ENCODE measurements at places on chromosomes 5 and 9. TPM values are rescaled to one million over a fixed set of nuclear protein-coding genes. Genes with fewer than 3 reads are reported as not detected.

PDE8B gene
- total RNA-seq, result not detected

PHYHD1 gene
- 1.2 TPM for total RNA-seq

FRMD3 gene
- total RNA-seq, result 0.62 TPM

OR13C2 gene
- total RNA-seq, result not detected

SHOC1 gene
- total RNA-seq, result not detected

FGF10 gene
- total RNA-seq, result not detected

SCGB3A1 gene
- not detected for total RNA-seq

FXN gene
- total RNA-seq, result 27.2 TPM

- H3K27me3 ChIP-seq, result no peaks in the 10 kb centered on the region
- H3K27ac ChIP-seq, result no peak overlapping the region
- H3K4me1 ChIP-seq, result no peaks in the 10 kb centered on the region
- no peak for DNase-seq
Measured at GRCh38 chr5:124963236-124963919, 216.9 kb upstream of the ZNF608 start.

GRCh38 chr5:170597109-170597751, 93.4 kb downstream of the KCNIP1 start:
- no peak overlapping the region for H3K27ac ChIP-seq
- H3K36me3 ChIP-seq, result no peaks in the 10 kb centered on the region
- H3K4me3 ChIP-seq, result no peak overlapping the region
- peaks cover 17% of the 10 kb centered on the region for H3K27me3 ChIP-seq
- H3K4me1 ChIP-seq, result peaks cover 20% of the 10 kb centered on the region

- peaks cover 34% of the 10 kb centered on the region for H3K4me1 ChIP-seq
- no peak overlapping the region for H3K27ac ChIP-seq
- DNase-seq, result no peak
- no peaks in the 10 kb centered on the region for H3K27me3 ChIP-seq
- peaks cover 17% of the 10 kb centered on the region for H3K36me3 ChIP-seq
Measured at GRCh38 chr9:3509926-3510325, 15.9 kb downstream of the RFX3 start.

GRCh38 chr5:17327048-17327625, 109.7 kb downstream of the BASP1 start:
- no peak overlapping the region for H3K4me3 ChIP-seq
- H3K36me3 ChIP-seq, result no peaks in the 10 kb centered on the region
- no peak overlapping the region for H3K27ac ChIP-seq

GAS1 gene
- total RNA-seq, result 0.62 TPM

DNA sequence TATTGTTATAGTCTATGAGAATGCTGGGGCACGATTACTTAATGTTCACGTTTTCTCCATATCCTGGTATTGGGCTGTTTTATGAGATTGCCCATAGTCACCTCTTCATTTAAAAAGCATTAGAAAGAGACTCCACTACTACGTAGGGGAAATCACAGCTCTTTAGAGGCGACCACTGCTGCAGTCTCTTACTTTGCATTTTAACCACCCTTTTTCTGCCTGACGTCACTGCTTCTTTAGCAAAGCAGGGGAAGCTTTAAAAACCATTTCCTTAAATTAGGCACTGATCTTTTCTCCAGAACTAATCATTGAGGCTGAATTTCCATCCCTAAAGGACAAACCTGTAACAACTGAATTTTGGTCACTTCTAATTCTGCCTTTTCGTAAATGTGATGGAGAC, 38.9 kb downstream of the ZNF608 start:
- no peaks in the 10 kb centered on the region for H3K4me1 ChIP-seq
- no peak for DNase-seq
- H3K36me3 ChIP-seq, result no peaks in the 10 kb centered on the region
- H3K4me3 ChIP-seq, result no peak overlapping the region
- no peak overlapping the region for H3K27ac ChIP-seq
- no peaks in the 10 kb centered on the region for H3K27me3 ChIP-seq

DNA sequence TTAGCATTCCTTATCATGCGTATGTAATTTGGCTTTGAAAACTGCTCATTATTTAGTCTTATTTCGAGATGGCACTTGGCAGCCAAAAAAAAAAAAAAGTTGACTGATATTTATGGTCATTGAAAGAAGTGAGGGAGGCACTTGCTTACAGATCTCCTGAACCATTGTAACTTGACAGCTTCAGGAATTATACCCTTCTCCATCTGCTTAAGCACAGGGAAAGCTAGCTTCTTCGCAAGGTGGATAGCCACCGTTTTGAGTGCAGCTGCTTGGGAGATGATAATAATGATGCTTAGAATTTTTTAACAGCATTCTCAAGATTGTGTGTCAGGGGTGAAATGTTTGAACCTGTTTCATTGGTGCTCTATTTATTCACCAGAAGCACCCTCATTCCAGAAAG, 116.1 kb downstream of the GIN1 start:
- no peaks in the 10 kb centered on the region for H3K27me3 ChIP-seq
- H3K4me3 ChIP-seq, result no peak overlapping the region
- H3K36me3 ChIP-seq, result peaks cover 3% of the 10 kb centered on the region
- no peaks in the 10 kb centered on the region for H3K4me1 ChIP-seq
- no peak for DNase-seq
- no peak overlapping the region for H3K27ac ChIP-seq

NEURL1B gene
- 8.7 TPM for total RNA-seq

DNA sequence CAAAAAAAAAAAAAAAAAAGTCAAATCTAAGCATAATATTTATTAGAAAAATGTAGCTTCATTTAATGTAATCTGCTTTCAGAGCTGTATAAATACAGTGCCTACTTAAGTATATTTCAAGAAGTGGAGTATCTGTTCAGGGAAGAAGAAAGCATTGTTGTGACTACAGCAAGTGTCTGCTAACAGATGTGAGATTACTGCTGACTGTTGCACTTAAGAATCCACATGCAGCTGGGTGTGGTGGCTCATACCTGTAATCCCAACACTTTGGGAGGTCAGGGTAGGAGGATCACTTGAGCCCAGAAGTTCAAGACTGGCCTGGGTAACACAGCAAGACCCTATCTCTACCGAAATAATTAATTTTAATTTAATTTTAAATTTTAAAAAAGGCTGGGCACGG, 19.0 kb downstream of the KDM3B start:
- no peak overlapping the region for H3K4me3 ChIP-seq
- no peak for DNase-seq
- H3K4me1 ChIP-seq, result peaks cover 17% of the 10 kb centered on the region

GRCh38 chr5:39158127-39158593, 61.2 kb downstream of the FYB1 start:
- no peaks in the 10 kb centered on the region for H3K27me3 ChIP-seq
- H3K4me3 ChIP-seq, result no peak overlapping the region

DNA sequence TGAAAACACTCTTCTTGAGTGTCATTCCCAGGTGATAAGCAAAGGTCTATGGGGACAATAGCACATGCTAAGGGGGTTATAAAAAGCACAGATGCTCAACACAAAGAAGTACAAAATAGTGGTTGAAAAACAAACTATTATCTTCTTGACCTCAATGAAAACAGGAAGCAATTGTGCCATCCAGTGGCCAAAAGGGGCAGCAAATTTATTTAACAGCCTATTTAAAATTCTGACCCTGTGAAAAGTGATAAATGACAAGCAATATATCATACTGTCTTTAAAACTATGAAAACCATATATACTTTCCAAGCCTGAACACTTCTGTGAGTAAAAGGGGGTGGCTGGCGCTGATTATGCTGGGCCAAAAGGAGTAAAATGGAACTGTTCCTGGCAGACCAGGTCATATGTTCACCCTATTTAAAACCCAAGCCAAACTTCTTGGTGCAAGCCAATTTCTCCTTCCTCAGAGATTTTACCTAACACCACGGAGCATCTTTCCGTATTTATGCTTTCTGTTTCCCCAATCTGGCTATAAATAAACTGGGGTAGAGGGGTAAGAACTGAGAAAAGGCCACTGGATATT, 29.7 kb downstream of the TEX10 start:
- H3K27ac ChIP-seq, result no peak overlapping the region
- H3K27me3 ChIP-seq, result no peaks in the 10 kb centered on the region
- DNase-seq, result peak; percentile 34
- no peak overlapping the region for H3K4me3 ChIP-seq

- peak overlapping the region; percentile 79 for H3K27ac ChIP-seq
- H3K27me3 ChIP-seq, result no peaks in the 10 kb centered on the region
- H3K4me3 ChIP-seq, result peak overlapping the region; percentile 84
Measured at GRCh38 chr5:180801596-180802324, 846 bp downstream of the MGAT1 start.

DNA sequence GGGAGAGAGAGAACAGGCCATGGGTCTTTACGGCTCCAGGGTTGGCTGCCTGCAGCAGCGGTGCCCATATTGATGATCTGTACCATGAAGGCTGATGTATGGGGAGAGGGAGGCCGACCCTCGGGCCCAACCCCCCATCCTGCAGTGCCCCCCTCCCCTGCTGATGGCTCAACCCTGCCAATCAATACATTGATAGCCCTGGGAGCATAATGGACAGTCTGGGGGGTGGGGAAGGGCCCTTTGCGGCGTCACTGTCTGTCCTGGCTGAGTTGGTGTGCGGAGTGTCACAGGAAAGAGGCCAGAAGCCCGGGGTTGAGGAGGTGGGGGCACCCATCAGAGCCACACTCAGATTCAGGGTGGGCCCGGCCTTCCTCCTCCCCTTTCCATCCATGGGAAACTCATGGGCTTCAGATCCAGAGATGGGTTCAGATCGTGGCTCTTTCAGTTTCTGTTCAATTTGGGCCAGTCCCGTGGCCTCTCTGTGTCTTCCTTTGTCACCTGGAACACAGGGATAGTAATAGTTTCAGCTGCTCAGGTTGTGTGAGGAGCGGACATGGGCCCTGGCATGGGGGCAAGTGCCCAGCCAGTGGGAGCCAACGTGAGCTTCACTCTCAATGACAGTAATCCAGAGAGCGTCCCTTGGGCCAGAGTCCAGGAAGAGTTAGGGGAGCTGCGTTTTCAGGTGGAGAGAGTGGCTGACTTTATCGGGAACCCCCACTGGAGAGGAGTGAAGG, 9.5 kb downstream of the FGF18 start:
- no peaks in the 10 kb centered on the region for H3K27me3 ChIP-seq
- H3K4me3 ChIP-seq, result no peak overlapping the region
- no peak for DNase-seq
- no peaks in the 10 kb centered on the region for H3K36me3 ChIP-seq
- H3K27ac ChIP-seq, result no peak overlapping the region

- H3K4me1 ChIP-seq, result no peaks in the 10 kb centered on the region
- H3K4me3 ChIP-seq, result no peak overlapping the region
- H3K27ac ChIP-seq, result no peak overlapping the region
- H3K36me3 ChIP-seq, result no peaks in the 10 kb centered on the region
- no peaks in the 10 kb centered on the region for H3K27me3 ChIP-seq
- no peak for DNase-seq
Measured at GRCh38 chr9:17322882-17323864, 188.3 kb downstream of the CNTLN start.

TAS2R1 gene
- not detected for total RNA-seq

DNA sequence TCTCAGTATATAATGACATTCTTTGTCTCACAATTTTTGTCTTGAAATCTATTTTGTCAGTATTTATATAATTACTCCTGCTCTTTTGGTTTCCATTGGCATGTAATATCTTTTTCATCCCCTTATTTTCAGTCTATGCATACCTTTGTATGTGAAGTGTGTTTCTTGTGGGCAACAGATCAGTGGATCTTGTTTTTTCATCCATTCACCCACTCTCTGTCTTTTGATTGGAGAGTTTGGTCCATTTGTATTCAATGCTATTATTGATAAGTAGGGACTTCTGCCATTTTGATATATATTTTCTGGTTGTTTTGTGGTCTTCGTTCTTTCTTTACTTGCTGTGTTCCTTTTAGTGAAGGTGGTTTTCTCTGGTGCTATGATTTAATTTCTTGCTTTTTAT, 10.9 kb downstream of the RIC1 start:
- peaks cover 12% of the 10 kb centered on the region for H3K4me1 ChIP-seq
- no peaks in the 10 kb centered on the region for H3K27me3 ChIP-seq
- H3K4me3 ChIP-seq, result no peak overlapping the region
- H3K27ac ChIP-seq, result no peak overlapping the region
- peaks cover 64% of the 10 kb centered on the region for H3K36me3 ChIP-seq

AJM1 gene
- total RNA-seq, result 4.1 TPM

DNA sequence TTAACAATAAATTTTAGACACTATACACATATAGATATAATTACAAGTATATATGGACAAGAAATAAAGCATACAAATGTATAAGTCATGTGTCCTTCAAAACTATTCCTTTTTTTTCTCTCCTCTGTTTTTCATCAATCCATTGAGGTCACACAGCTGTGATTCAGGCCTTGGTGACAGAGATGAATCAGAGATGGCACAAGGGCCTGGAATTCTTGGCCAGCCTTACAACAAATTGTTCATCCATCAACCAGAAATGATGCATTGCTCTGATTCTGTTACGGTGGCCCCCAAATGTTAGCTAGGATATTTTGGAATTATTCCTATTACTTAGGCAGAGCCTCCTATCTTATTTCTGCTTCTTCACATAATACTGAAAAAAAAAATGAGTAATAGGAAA, 108.7 kb upstream of the MPDZ start:
- no peaks in the 10 kb centered on the region for H3K27me3 ChIP-seq
- H3K4me1 ChIP-seq, result no peaks in the 10 kb centered on the region
- H3K4me3 ChIP-seq, result no peak overlapping the region
- no peaks in the 10 kb centered on the region for H3K36me3 ChIP-seq

GRCh38 chr9:90579181-90579580, 63.4 kb downstream of the DIRAS2 start:
- no peak overlapping the region for H3K27ac ChIP-seq
- no peaks in the 10 kb centered on the region for H3K4me1 ChIP-seq
- no peak overlapping the region for H3K4me3 ChIP-seq
- H3K36me3 ChIP-seq, result no peaks in the 10 kb centered on the region
- peaks cover 18% of the 10 kb centered on the region for H3K27me3 ChIP-seq

INSL4 gene
- total RNA-seq, result not detected

- H3K4me1 ChIP-seq, result no peaks in the 10 kb centered on the region
- peak; percentile 11 for DNase-seq
- H3K27ac ChIP-seq, result no peak overlapping the region
Measured at GRCh38 chr9:928363-929042, 48.0 kb upstream of the DMRT3 start.

GRCh38 chr9:88174324-88174723, 36.0 kb upstream of the SPATA31C2 start:
- H3K4me1 ChIP-seq, result peaks cover 16% of the 10 kb centered on the region
- DNase-seq, result no peak
- no peak overlapping the region for H3K4me3 ChIP-seq
- no peak overlapping the region for H3K27ac ChIP-seq
- no peaks in the 10 kb centered on the region for H3K36me3 ChIP-seq

DNA sequence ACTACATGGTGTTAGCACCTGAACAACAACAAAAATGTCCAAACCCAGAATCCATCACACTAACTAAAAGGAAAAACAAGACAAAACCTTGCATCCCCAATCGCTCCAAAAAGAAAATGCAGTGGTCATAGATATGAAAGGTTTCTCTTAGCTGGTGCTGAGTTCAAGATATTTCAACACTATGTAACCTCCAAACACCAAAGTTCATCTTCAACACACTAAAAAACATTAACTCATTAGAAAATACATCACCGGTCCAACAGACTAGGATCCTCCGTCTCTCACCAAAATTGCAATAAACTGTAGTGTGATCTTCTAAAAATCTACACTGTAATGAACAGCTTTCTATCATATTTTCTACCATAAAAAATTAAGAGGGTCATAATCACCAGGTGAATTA, 60.8 kb downstream of the ECPAS start:
- DNase-seq, result no peak
- no peaks in the 10 kb centered on the region for H3K27me3 ChIP-seq
- H3K4me3 ChIP-seq, result no peak overlapping the region
- H3K27ac ChIP-seq, result no peak overlapping the region

GRCh38 chr5:142324136-142324870, 518 bp downstream of the SPRY4 start:
- no peak for DNase-seq
- peaks cover 36% of the 10 kb centered on the region for H3K4me1 ChIP-seq
- no peak overlapping the region for H3K27ac ChIP-seq
- no peaks in the 10 kb centered on the region for H3K36me3 ChIP-seq

- no peaks in the 10 kb centered on the region for H3K36me3 ChIP-seq
- H3K4me3 ChIP-seq, result no peak overlapping the region
- H3K27me3 ChIP-seq, result peaks cover 2% of the 10 kb centered on the region
- H3K4me1 ChIP-seq, result no peaks in the 10 kb centered on the region
- H3K27ac ChIP-seq, result no peak overlapping the region
Measured at GRCh38 chr5:110159202-110159601, 469.5 kb downstream of the MAN2A1 start.

Data from activated CD4-positive, alpha-beta T cell treated with anti-CD3 and anti-CD28 coated beads, Interleukin-2, amount 10 ng/mL, durations not matched to agents 7 days and 5 days (primary cell).